ENCODE measurements at places on chromosomes 13 and 19.

DNA sequence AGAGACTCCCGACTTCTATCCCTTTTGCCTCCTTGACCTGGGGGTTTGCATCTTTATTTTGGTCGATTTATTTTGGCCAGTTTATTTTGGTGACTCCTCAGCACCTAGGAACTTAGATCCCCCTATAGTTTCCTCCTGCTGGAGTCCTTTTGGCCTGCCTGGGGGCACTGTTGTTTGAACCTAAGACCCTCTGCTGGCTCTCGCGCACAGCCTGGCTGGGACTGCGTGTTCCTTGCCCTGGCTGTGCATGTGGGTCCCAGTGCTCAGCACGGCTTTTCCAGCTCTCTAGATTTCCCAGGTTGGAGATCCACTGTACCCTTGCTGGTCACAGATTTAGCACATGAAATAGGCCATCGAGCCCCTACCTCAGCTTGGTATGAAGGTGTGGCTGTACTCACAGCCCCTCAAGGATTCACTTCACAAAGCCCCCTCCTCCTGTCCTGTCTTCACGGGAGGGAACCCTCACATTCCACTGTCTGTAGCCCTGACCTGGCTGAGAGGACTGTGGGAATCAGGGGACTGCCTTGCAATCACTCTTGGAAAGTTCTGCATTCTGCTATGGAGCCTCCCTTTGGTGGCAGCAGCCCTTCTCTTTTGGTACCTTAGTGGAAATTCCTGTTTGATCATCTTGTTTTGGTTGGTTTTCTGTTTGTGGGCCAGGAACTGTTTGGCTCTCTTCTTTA, 8.3 kb downstream of the UBAC2 start:
- DNase-seq, result no peak

DNA sequence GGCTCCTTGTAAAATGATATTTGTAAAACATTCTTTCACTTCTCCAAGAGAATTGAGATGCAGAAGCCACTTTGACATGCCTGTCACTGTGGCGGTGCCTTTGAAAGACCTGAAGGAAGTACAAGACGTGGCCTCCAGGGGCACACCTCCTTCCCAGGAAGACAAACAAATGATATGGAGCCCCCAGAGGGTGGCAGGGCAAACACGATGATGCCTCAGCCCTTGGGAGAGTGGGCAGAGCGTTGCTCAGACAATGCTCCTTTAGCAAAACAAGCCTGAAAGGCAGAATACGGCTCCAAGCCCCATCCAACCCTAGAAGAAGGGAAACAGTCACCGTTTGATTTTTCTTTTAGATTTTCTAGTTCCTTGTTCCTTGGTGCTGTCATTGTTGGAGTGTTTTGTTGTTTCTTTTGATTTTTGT, 9.2 kb upstream of the ATP12A start:
- DNase-seq, result no peak

- DNase-seq, result no peak
These were observed 120.0 kb upstream of the RNF113B start for GRCh38 chr13:98297051-98297450.

- DNase-seq, result no peak
These were observed 10.9 kb downstream of the MIR17HG start for GRCh38 chr13:91358387-91358782.

- DNase-seq, result peak; percentile 81
These were observed at the start of gene ADAMTSL5 for GRCh38 chr19:1512671-1513498. Gene ADAMTSL5 (minus strand): TSS chr19:1513019. CDS start chr19:1510943, 2,076 bp downstream.

DNA sequence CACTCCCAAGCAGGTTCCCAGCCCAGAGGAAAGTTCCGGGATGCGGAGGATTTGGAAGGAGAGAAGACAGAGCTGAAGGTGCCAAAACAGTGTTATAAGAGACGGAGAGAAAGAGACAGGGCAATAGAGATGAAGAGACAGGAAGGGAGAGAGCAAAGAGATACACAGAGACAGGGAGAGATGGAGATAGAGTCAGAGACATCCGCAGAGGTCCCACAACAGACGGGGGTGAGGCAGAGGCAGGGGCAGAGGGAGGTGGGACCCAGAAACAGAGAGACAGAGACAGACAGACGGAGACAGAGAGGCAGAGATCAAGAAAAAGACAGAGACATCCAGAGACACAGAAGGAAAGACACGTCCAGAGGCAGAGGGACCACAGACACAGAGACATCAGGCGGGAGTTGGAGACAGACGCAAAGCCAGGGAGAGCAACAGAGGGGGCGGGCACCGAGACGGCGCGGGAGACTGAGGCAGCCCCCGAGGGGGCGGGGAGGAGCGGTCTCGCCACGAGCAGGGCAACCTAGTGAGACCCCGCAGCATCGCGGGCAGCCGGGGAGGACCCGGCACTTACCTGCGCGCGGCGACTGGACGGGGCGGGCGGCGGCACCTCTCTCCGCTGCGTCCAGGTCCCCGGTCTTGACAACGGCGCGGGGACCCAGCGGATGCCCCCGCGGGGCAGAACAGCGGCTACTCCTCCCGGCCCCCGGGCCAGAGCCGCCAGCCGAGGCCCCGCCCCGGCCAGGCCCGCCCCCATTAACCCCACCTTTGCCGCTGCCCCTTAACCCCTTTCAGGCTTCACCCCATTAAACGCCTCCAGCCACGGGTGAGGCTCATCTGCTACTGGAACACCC, at the start of gene GPR4:
Gene GPR4 (minus strand): TSS at position 689 of the 851 bp plus-strand sequence. CDS start 10,346 bp downstream, outside the sequence.
- DNase-seq, result no peak

GRCh38 chr13:46288570-46289259, 77.0 kb downstream of the LRRC63 start:
- no peak for DNase-seq
